ENCODE measurements at places on chromosomes 5 and 9. TPM values are rescaled to one million over a fixed set of nuclear protein-coding genes. Genes with fewer than 3 reads are reported as not detected.

DNA sequence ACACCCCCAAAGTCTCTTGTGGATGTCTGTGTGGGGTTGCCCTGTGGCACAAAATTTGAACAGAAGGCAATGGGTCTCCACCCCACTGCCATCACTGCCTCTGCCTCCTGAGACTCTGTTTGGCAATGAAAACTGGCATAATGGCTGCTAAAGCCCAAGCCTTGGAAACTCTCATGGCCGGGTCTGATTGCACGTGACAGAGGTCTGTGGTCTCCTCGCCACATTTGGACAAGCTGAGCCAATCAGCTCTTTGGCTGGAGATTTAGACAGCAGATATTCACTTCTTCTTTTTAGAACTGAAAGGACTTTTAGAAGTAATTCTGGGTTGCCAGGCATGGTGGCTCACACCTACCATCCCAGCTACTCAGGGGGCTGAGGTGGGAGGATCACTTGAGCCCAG is 5.5 kb downstream of the GGTA1 start:
- ATAC-seq: no peak

- peak; percentile 94 for ATAC-seq
Measured at GRCh38 chr9:105510024-105510423, 47.9 kb upstream of the FKTN start.

GRCh38 chr9:127769929-127770582 is 8.4 kb downstream of the SH2D3C start:
- ATAC-seq: no peak

- no peak for ATAC-seq
Measured at GRCh38 chr9:100525563-100525962, 52.3 kb upstream of the CAVIN4 start.

DNA sequence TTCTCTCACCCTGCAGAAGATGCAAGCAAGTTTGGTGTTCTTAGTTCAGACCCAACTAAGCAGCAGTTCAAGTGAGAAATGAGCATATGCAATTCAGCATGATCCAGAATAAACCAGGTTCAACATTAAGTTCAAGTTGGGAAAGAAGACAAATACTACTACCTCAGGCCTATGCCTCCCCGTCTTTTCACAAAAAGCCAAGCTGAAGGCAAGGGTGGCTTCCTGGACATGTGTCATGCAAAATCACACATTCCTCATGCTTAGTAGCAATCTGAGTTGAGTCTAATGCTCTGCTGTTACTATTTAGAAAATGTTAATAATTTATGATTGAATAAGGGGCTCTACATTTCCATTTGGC is 453.4 kb upstream of the GRAMD2B start:
- no peak for ATAC-seq

- ATAC-seq: peak; percentile 40
Measured at GRCh38 chr5:68465133-68465532, 249.6 kb downstream of the PIK3R1 start.

GRCh38 chr9:96494215-96494800 is 44.3 kb downstream of the HABP4 start:
- no peak for ATAC-seq

- ATAC-seq: no peak
Measured at GRCh38 chr9:93255494-93255867, 71.5 kb downstream of the WNK2 start.

GRCh38 chr5:59007460-59008063 is 424.7 kb downstream of the RAB3C start:
- ATAC-seq: no peak

GRCh38 chr9:114035221-114035844 is 42.8 kb downstream of the AMBP start:
- no peak for ATAC-seq

DNA sequence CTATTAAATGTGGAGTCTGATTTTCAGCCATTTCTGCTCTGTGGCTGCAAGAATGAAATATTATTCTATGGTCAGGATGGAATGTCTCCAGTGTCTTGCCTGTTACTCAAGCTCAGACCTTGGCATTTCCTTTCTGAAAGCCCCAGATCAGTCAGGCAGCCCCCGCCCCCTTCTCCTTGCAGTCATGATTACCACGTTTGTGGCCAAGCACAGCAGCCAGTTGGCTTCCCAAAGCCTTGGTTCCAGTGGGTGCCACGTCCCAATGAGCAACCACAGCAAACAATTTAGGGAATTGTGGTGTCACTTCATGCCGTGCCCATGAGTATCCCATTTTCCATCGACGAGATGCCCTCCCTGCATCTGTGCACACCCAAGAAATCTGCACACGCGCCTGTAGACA is 9.7 kb upstream of the OBP2A start:
- peak; percentile 59 for ATAC-seq

GRCh38 chr9:95923794-95924193 is 48.3 kb downstream of the ERCC6L2 start:
- ATAC-seq: no peak

- ATAC-seq: no peak
Measured at GRCh38 chr5:130321931-130322330, 417.7 kb downstream of the CHSY3 start.

DNA sequence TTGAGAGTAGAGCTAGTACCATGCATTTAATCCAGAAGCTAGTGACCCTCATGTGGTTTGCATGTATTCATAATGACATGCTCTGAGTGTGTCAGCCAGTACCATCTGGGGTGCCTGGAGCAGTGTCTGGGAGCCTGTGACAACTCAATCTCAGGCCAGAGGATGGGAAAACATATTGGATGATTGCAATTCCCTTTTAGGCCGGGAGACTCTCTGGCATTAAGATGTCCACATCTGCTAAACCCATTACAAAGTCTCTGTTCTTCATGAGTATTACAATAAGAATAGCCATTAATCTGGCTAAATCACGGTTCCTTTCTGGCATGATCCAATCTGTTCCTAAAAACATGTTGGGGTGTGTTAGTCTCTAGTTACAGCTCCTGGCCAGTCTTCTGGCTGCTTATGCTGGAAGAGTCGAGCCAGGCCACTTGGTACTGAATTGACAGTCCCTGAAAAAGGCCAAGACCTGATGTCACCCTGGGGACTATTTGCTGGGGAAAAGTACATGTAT is 475.7 kb downstream of the ENC1 start:
- no peak for ATAC-seq

- ATAC-seq: no peak
Measured at GRCh38 chr9:88995627-88996026, 4.4 kb downstream of the S1PR3 start.

GRCh38 chr5:156682971-156683370 is 167.1 kb upstream of the PPP1R2B start:
- no peak for ATAC-seq

DNA sequence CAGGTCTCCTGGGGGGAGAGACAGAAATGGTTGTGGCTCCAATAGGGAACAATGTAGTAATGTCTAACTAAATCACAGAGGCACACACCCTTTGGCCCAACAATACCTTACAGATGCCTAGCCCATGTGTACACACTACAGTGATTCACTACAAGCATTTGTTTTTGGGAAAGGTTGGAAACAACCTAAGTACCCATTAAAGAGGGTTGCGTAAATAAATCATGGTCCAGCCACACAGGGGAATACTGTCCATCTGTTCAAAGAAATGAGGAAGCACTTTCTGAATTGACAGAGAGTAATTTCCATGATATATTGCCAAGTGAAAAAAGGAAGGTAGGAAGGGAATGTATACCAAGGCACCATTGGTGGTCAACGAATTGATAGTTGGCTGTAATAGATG is 22.0 kb upstream of the GTF3C5 start:
- ATAC-seq: no peak

DNA sequence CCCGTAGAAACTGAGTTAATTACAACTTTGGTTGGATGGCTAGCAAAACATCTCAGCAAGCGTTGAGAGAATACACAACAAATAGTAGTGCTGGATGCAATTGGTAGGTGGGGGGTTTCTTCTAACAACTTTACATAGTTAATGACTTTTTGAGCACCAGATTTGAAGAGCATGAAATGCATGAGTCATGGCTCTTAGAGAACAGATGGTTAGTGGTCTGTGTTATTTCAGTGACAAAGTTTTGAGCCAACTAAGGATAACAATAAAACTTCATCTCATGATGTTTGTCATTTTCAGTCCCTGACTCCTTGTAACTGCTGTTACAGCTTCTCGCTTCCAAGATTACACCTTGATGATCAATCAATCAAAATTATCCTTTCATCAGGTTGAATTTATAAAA is 399.0 kb upstream of the BRINP1 start:
- no peak for ATAC-seq

GRCh38 chr9:89372230-89372816 is 54.0 kb downstream of the SECISBP2 start:
- ATAC-seq: peak; percentile 57

DNA sequence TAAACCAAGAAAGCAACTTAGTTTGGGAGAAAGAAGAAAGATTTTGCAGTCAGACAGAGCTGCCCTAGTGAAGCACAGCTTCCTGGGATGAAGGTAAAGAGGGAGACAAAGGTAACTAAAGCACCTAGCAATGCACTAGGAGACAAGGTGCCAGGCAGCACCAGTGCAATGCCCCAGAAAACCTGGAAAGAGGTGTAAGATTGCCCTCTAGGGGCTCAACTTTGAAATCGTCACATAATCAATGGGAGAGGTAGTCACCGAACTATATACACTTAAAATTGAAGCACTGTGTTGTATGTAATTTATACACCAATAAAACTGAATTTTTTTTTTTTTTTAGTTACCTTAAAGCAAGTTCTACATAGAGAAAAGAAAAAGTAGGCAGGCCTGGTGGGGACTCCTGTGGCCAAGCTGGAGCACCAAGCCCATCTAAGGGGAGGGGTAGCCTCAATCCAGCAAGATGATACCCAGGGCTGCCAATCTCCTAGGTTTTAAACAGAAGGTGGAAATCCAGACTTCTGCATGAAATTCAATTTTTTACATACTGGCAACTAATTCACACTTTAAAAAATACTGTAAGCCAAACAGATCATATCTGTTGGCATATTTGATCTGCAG is 48.2 kb downstream of the CDK5RAP2 start:
- no peak for ATAC-seq

GRCh38 chr9:108043585-108043984 is 554.0 kb upstream of the KLF4 start:
- ATAC-seq: no peak

- no peak for ATAC-seq
Measured at GRCh38 chr5:67033880-67034651, 162.5 kb downstream of the CD180 start.

GRCh38 chr5:114391321-114391720 is 29.5 kb downstream of the KCNN2 start:
- no peak for ATAC-seq

GRCh38 chr5:78495800-78496199 is 135.4 kb downstream of the SCAMP1 start:
- ATAC-seq: no peak

GRCh38 chr9:114281473-114282103 is 41.3 kb upstream of the ORM1 start:
- ATAC-seq: no peak

DNA sequence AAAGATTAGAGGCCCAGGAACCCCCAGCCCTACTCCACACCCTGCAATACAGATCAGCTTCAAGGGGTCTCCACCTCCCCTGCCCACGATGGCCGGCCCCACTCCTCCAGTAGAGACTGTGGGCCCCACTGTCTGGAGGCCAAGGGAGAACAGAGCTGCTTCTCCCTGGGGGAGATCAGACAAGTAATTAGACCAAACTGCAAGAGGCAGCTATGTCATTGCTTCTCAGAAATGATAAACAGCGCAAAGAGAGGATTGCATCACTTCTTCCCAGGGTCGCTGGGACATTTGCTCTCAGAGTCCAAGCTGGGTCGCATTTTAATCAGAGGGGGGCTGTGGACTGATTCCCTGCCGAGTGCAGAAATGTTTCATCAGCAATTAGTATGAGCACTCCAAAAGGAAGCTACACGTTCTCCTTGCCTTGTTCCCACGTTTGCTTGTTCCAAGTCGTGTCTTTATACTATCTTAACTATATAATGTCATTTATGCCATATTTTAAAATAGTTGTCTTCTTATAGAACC is 59.9 kb downstream of the ROPN1L start:
- ATAC-seq: no peak

DNA sequence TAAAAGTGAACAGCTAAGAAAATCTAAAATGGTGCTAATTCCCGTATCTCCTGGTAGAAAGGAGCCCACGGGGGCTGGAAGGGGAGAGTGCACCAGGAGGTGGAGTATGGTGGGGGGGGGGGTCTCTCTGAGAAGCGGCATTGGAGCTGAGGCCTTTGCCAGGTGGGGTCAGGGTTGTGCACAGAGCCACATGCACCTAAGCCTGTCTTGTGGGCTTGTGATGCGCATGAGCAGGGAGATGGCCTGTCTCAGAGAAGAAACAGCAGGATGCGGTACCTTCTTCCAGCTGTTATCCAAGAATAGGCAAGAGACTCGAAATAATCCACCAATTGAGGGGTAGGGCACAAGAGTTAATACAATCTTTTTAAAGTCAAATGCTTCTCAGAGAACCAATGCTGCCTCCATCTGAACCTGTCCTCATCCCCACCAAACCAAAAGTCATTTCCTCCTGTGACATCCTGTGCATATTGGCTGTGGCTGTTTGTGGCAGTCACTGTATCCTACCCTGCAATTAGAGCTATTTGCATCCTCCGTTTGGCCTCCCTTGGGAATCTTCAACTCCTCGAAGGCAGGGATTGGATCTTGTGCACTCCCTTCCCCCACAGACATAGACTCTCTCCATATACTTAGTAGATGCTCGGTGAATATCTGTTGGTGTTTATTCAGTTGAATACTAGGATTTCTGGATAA is 45.4 kb downstream of the FGF1 start:
- no peak for ATAC-seq

DNA sequence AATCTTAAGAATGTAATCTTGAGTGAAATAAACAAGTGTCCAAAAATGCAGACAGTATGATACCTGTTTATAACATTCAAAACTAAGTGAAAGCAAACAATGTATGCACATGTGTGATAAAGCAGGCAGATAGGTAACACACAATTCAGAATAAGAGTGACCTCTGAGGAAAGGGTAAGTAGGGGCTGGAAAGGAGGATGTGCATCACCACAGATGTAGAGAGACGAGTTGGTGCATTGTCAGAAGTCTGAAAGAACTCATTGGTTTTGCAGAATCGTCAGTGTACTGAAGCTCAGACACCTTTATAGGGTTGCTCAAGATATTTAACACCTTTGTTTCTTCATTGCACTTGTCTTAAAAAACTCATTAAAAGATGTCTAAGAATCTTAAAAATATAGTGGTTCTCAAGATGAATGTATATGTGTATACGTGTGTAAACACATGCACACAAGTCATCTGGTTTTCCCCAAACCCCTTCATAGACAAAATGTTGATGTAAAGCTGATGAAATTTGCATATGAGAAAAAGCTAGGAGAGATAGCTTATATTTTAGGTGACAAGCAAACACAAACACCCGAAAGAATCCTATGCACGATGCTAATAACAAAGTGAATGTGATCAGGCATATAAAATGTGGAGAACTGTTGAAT is 197.6 kb upstream of the MEF2C start:
- ATAC-seq: no peak

ADAMTS13 gene
- total RNA-seq: 3.9 TPM

DENND1A gene
- 22.8 TPM for total RNA-seq

ZNF454 gene
- total RNA-seq: not detected

CCDC152 gene
- total RNA-seq: 2.7 TPM

CHSY3 gene
- not detected for total RNA-seq

RORB gene
- total RNA-seq: not detected

ADAMTS19 gene
- total RNA-seq: not detected

REEP2 gene
- 2.0 TPM for total RNA-seq

PAPPA gene
- total RNA-seq: 0.26 TPM

DRD1 gene
- not detected for total RNA-seq

ENG gene
- 10.0 TPM for total RNA-seq

PCDHAC2 gene
- not detected for total RNA-seq

EDIL3 gene
- total RNA-seq: not detected

FOXD4 gene
- total RNA-seq: 0.22 TPM

KCNN2 gene
- not detected for total RNA-seq

FCN2 gene
- total RNA-seq: not detected

PCDHB15 gene
- not detected for total RNA-seq

PRDM9 gene
- not detected for total RNA-seq

NR5A1 gene
- not detected for total RNA-seq

NMUR2 gene
- total RNA-seq: not detected
